Aorta (tissue), 5 donors: ENCODE measurements at places on chromosomes 5 and 9. TPM values are rescaled to one million over a fixed set of nuclear protein-coding genes. Genes with fewer than 3 reads are reported as not detected.
A peak's percentile ranks its signal among the peaks of the same experiment; 100 is the strongest.

The SPAAR gene
- polyA plus RNA-seq = not detected

The SLC46A2 gene
- polyA plus RNA-seq = not detected

The PRDM9 gene
- polyA plus RNA-seq = not detected

The ADAMTS19 gene
- polyA plus RNA-seq = 0.79 TPM

The CRAT gene
- polyA plus RNA-seq = 26.8 TPM

The PCDHA4 gene
- not detected for polyA plus RNA-seq

The SLC1A3 gene
- polyA plus RNA-seq = 0.61 TPM

The DROSHA gene
- polyA plus RNA-seq = 53.0 TPM

The ARRDC1 gene
- 26.8 TPM for polyA plus RNA-seq

The PHF2 gene
- 26.7 TPM for polyA plus RNA-seq

The RNF183 gene
- not detected for polyA plus RNA-seq

The ACTL7A gene
- not detected for polyA plus RNA-seq

The ADGRV1 gene
- polyA plus RNA-seq = 0.64 TPM

- DNase-seq = no peak
Observed at GRCh38 chr5:75439276-75439675, 72.2 kb downstream of the CERT1 start.

- DNase-seq = no peak
Observed at GRCh38 chr5:88700121-88700520, 182.9 kb downstream of the MEF2C start.

DNA sequence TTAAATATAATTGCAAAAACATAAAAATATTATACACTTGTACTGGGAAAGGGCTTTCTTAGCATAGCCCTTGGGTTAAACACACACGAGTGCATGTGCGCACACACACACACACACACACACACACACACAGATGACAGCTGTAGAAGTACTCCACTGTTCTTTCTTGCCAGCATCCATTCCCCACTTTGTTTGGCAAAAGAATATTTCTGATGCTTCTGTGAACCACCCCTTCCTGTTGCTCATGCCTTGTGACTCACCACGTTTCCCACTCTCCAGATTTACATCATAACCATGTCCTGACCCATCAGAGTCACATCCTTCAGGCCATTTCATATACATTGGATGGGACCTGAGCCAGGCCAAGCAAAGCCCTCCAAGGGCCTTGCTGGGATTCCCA lies 280.1 kb downstream of the DNAH5 start:
- DNase-seq = no peak

GRCh38 chr9:25260046-25260445 lies 418.2 kb downstream of the TUSC1 start:
- DNase-seq = no peak

- peak; percentile 92 for DNase-seq
Observed at GRCh38 chr9:131635285-131635684, 90.0 kb downstream of the PRRT1B start.

DNA sequence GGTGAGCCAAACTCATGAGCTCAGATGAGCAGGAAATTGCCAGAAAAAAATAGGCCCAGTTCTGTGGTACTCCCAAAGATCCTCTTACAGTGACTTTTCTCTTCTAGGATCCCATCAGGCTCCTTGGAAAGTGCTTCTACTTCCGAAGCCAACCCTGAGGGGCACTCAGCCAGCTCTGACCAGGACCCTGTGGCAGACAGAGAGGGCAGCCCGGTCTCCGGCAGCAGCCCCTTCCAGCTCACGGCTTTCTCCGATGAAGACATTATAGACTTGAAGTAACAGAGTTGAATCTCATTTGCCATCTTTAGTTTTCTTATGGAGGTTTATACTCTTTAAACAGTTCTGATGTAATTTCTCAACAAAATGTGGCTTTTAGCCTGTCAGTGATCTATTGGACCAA lies 4.0 kb upstream of the SLC2A8 start:
- no peak for DNase-seq

DNA sequence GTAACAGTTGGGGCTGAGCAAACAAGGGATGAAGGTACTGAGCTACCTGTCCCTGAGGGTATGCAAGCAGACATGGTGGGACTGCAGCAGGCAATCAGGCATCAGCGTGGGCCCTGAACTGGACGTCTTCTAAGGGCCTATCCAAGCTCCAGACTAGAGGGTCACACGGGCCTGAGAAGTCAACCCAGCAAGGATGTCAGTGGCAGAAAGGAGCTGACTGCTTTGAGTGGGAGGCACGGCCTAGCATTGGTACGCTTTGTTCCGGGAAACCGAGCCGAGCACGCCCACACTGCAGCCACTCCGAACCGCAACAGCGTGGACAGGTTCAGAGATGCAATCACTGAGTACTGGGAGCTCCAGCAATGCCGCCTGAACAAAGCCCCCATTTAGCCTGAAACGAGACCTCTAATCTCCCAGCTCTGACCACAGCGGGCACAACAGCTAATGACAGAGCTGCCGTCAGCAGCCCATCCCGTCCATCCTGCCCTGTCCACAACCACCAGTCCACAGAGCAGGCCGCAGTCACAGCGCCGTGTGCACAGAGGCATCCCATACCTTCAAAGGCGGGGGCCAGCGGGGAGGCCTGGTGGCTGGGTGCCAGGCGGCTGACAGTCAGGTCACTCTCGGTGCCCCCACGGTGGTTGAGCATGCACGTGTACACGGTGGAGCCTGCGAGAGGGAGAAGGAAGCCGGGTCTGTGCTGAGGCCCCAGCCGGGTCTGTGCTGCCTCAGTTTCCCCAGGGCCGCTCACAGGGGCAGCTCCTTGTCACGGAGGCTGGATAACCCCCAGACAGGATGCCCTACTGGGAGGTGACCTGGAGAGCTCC lies 44.2 kb downstream of the SARDH start:
- peak; percentile 39 for DNase-seq

DNA sequence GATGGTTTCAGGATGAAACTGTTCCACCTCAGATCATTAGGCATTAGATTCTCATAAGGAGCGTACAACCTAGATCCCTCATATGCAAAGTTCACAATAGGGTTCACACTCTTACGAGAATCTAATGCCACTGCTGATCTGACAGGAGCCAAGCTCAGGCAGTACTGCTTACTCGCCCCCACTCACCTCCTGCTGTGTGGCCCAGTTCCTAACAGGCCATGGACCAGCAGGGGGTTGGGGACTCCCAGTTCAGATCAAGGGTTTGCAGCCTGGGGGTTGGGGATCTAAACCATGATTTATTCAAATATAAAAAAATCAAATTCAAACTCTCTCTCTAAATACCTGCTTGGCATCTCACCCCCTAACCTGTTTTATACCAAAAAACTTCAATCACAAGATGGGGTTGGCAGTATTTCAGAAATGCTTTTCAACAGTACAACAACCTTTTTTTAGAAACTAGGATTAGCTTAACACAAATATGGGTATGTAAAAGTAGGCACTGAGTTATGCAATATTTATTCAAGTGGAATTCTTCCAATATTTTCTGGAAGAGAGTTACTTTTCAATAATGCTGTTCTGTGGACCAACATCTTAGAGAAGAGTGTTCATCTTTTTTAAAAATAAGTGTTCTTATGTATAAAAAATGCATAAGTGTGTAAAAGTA lies 30.1 kb upstream of the SLC12A2 start:
- no peak for DNase-seq

DNA sequence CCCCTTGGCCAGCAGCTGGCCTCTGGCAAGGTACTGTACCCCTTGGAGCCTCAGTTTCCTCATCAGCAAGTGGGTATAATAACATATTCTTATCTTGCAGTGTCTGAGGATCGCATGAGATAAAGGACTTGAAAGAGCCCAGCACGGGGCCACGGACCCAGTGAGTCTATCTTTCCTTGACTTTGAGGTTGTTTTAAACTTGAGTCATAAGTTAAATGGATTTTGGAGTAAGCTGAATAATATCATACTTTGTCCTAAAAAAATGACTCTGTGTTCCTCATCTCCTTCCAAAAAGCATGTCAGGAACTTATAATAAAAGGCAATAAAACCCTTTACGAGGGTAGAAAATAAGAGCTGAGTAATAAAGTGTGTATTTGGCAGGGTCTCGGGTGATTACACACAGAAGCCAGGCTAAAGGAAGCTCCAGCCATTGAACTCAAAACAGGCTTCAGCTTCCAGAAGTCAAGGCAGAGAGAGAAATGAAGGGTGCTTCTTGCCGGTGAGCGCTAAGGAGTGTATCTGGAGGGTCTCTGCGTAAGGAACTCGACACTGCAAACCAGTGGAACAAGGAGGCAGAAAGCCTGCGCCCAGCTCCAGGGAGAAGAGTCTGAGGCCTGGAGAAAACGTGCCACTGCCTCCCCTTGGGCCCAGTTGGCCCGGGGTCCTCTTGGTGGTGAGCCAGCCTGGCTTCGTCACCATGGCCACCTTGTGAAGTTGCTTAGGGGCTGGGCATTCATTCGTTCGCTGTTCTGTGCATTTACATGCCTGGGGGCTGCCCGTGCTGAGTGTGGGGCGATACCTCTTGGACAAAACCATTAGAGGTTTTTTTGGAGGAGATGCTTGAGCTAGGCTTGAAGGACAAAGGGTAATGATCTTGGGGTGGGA lies 72.4 kb upstream of the PHYKPL start:
- DNase-seq = no peak

- no peak for DNase-seq
Observed at GRCh38 chr9:99336005-99336404, 113.9 kb downstream of the SEC61B start.

GRCh38 chr9:88164850-88165249 lies 26.6 kb upstream of the SPATA31C2 start:
- no peak for DNase-seq

DNA sequence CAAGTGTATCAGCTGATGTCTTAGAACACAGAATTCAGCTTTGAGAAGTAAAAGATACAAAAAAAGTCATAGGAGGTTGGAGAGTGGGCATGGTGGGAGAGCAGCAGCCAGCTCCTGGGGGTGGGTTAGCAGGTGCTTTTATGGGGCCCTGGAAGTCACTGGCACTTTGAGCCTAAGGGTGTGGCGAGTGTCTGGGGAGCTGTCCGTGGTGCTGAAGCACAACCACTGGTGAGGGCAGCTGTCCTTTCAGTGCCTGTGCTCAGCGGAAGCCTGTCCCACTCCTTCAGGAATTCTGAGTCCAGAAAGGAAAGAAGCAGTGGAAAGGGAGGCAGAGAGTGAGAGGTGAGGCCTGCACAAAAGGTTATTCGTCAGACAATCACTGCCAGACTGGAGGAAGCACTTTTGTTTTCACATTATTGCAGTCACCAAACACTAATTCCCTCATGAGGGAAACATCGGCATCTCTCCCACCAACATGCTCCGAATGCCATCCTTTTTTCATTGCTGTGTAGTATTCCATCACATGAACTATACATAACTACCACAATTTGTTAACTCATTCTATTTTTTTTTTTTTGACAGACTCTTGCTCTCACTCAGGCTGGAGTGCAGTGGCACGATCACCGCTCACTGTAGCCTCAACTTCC lies 59.4 kb upstream of the RAPGEF1 start:
- no peak for DNase-seq

- DNase-seq = no peak
Observed at GRCh38 chr9:95250462-95251221, 66.9 kb downstream of the FANCC start.

DNA sequence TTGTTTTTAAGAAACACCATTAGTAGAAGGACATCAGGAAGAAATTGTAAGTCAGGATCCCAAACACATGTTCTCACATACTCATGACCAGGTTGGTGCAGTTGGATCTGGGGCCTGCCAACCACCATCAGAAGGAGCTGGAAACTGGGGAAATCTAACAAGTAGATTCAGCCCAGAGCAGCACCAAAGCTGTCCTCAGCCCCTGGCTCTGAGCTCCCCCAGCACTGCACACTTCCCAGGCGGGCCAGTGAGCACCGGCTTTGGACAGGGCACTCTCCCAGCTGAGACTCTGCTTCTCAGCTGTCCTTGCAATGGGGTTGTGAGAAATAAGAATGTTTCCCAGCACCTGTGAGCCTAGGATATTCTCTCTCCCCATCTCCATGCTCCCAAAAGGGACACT lies 162.5 kb downstream of the PAX5 start:
- DNase-seq = peak; percentile 38

- DNase-seq = no peak
Observed at GRCh38 chr5:133612249-133612860, at the start of gene FSTL4. Gene FSTL4, minus strand, starts transcription at chr5:133612541.

- DNase-seq = no peak
Observed at GRCh38 chr9:120974181-120974580, 47.6 kb upstream of the TRAF1 start.

- DNase-seq = peak; percentile 63
Observed at GRCh38 chr5:9059920-9060691, 485.8 kb downstream of the SEMA5A start.

- DNase-seq = no peak
Observed at GRCh38 chr9:69865986-69866385, 45.4 kb downstream of the CFAP95 start.

- no peak for DNase-seq
Observed at GRCh38 chr9:104206766-104207165, 112.7 kb downstream of the SMC2 start.

DNA sequence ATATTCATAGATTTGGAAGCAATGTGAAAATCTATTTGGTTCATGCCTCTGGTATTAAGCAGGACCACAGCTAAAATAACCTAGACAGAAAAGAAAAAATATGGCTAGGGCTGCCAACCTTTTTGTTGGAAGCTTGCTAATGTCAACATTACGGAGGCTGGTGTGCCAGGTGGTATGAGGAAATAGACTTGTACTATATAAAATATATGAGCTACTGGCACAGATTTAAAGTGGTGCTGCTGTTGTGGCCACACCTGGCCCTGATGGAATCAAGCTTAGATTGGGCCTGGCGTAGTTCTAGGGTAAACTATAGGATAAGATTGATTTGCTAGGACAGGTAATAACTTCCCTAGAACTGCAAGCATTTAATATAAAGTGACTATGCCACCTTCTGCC lies 10.6 kb upstream of the PARP8 start:
- DNase-seq = no peak

DNA sequence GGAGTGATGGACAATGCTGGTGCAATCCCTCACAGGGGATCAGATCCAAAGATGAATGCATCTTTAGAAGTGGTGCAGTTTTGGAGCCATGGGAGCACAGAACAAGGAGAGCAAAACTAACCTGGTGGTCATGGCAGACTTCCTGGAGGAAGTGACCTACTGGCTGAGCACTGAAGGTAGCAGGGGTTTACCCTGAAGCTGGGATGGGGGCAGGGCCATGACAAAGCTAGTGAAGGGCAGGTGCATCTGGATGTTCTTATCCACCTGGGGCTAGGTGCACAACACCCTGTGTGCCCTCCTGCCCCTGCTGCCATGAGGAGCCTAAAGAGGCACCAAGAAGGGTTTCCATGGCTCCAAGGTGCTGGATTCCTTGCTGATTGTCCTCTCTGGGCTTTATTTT lies 11.5 kb upstream of the PITX1 start:
- DNase-seq = peak; percentile 6
